NCI-H1048 (cell line): ENCODE measurements at places on chromosomes 2 and 18.

DNA sequence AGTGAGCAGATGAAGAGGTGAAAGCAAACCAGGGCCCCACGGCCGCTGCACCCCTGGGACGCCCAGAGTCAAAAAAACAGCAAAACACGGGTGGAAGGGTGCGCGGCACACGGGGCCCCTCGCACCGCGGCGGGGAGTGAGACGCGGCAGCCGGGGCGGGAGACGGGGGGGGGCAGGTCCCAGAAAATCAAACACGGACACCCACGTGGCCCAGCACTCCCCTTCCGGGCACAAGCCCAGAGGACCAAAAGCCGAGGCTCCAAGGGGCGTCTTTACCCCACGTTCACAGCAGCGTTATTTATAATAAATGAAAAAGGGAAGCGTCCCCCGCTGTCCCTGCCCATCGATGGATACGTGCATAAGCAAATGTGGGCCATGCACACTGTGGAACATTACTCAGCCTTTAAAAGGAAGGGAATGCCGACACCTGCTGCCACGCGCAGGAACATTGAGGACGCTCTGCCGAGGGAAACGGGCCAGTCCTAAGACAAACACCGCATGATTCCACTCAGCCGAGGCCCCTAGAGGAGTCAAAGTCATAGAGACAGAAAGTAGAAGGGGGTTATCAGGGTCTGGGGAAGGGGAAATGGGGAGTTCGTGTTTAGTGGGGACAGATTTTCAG lies 677 bp upstream of the COPS9 start:
- no peak for DNase-seq

DNA sequence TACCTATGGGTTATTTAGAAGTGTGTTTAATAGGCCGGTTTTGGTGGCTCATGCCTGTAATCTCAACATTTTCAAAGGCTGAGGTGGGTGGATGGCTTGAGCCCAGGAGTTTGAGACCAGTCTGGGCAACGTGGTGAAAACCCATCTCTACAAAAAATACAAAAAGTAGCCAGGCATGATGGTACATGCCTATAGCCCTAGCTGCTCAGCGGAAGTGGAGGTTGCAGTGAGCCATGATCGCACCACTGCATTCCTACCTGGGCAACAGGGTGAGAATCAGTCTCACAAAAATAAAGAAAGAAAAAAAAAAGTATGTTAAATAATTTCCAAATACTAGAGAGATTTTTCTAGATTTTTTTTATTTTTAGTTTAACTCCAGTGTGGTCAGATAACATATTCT lies 316.0 kb downstream of the KIAA1328 start:
- DNase-seq: no peak

- no peak for DNase-seq
Measured at GRCh38 chr2:17051538-17051937, 385.9 kb upstream of the CYRIA start.

GRCh38 chr2:240739797-240740196 lies 48.1 kb downstream of the AQP12A start:
- DNase-seq: no peak

- no peak for DNase-seq
Measured at GRCh38 chr2:152047824-152048471, 50.9 kb downstream of the CACNB4 start.

GRCh38 chr2:180124273-180125139 lies 117.4 kb upstream of the CWC22 start:
- peak; percentile 15 for DNase-seq

GRCh38 chr18:3177902-3178687 lies 41.7 kb downstream of the MYOM1 start:
- DNase-seq: no peak

GRCh38 chr2:137096693-137097092 lies 331.3 kb downstream of the THSD7B start:
- DNase-seq: no peak

GRCh38 chr2:127564429-127565260 lies 29.2 kb downstream of the MYO7B start:
- no peak for DNase-seq

- DNase-seq: peak; percentile 40
Measured at GRCh38 chr18:24602201-24602600, 141.8 kb downstream of the HRH4 start.

DNA sequence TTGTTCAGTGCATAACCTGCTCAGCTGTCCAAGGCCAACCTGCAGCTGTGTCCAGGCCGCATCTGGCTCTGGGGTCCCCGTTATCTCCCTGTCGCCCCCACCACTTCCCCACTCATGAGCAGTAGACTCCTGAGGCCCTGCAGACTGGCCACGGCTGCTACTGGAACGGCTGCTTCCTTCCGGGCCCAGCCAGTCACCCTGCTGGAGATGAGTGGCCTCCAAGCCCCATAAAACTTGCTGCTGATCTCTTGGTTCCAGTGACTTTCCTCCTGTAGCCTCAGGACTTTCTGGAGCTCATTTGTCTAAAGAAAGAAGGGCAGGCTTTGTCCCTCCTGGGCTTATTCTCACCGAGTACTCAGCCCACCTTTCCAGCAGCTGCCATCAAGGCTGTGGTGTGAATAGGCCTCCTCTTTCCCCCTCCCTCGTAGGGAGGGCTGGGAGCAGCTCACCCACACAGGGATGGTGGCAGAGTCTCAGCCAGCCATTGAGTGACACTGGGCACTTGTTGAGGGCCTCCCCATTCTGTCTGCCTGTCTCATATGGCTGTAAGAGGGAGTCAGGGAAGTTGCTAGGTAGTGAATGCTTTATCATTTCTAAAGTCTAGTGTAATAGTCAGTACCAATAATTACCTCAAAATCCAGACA lies 257.3 kb downstream of the MYCN start:
- no peak for DNase-seq

- DNase-seq: no peak
Measured at GRCh38 chr18:8004792-8005191, 437.7 kb downstream of the PTPRM start.

DNA sequence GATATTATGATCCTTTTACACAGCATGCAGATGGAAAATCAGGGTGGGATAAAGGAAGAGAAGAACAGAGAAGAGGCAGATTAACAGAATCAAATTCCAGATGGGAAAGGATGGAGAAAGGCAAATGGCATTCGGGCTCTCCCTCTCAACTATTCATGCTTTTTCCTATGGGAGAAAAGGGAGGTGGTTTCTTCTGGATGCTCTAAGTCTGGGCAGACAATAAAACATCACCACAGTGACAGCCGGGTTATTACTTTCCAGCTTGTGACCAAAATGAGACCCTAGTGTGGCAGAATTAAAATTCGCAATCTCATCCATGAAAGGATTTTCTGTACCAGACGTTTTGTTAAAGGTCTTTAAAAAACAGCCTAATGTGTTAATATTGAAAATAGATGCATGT lies 440.7 kb downstream of the RND3 start:
- no peak for DNase-seq

GRCh38 chr18:13628211-13628610 lies 98.1 kb downstream of the FAM210A start:
- DNase-seq: no peak

- DNase-seq: no peak
Measured at GRCh38 chr2:46878886-46879285, 36.7 kb downstream of the MCFD2 start.

DNA sequence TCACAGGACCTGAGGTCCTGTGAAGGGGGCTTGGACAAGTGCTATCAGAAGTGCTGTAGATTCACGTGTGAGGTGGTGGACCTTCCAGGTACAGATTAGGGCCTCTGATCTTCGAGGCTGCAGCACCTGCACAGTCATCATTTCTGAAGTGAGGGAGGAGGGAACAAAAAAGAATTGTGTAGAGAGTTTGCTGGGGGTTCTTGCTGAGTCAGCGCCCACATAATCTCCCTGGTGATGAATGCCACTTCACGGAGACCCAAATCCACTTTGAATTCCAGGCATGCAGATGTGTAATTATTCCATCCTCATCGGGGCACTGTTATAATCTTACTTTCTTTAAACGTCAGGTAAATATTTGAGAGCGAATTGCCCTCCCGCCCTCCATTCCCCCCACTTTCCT lies 128.5 kb upstream of the CAPN13 start:
- DNase-seq: no peak

- DNase-seq: no peak
Measured at GRCh38 chr2:9770308-9771100, 72.8 kb upstream of the TAF1B start.

- DNase-seq: no peak
Measured at GRCh38 chr2:109560265-109560664, 53.5 kb downstream of the SEPTIN10 start.

- DNase-seq: no peak
Measured at GRCh38 chr2:20430461-20431300, 16.2 kb upstream of the RHOB start.

- no peak for DNase-seq
Measured at GRCh38 chr2:48315896-48316194, 214.1 kb upstream of the STON1 start.

- peak; percentile 18 for DNase-seq
Measured at GRCh38 chr2:133504566-133505505, 63.4 kb downstream of the NCKAP5 start.

DNA sequence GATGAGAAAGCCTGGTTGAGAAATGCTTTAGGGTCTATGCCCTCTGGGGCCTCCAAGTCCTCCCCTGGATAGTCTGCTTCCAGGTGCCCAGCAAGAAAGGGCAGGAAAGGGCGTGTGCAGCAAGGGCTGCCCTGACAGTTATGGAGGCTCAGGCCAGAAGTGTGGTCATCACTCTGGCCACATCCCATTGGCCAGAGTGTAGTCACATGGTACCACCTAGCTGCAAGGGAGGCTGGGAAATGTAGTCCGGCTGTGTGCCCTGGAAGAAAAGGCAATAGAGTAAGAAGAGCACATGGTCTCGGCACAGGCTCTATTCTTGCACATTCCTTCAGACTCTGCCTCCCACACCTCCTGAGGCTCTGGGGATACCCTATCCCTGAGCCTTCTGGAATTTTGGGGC lies 35.7 kb downstream of the ODC1 start:
- DNase-seq: no peak

- DNase-seq: no peak
Measured at GRCh38 chr18:57440331-57441070, 5.3 kb downstream of the ONECUT2 start.

DNA sequence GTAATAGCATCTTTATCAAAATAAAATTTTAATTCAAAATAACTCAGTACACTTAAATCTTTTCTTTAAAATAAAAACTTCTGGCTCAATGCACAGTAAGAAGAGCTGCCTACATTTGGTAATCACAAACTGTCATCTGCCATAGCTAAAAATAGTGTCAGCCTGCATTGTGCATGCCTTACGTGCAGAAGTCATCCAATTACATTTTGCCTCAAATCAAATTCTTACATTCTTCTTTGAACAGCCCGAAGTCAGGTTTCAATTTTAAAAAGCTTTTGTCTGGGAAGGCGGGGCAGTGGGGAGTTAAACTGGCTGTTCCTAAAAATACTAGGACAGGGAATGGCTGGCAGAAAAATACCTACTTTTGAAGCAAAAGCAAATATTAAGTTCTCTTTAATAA lies 51.1 kb downstream of the RTN4 start:
- DNase-seq: no peak

DNA sequence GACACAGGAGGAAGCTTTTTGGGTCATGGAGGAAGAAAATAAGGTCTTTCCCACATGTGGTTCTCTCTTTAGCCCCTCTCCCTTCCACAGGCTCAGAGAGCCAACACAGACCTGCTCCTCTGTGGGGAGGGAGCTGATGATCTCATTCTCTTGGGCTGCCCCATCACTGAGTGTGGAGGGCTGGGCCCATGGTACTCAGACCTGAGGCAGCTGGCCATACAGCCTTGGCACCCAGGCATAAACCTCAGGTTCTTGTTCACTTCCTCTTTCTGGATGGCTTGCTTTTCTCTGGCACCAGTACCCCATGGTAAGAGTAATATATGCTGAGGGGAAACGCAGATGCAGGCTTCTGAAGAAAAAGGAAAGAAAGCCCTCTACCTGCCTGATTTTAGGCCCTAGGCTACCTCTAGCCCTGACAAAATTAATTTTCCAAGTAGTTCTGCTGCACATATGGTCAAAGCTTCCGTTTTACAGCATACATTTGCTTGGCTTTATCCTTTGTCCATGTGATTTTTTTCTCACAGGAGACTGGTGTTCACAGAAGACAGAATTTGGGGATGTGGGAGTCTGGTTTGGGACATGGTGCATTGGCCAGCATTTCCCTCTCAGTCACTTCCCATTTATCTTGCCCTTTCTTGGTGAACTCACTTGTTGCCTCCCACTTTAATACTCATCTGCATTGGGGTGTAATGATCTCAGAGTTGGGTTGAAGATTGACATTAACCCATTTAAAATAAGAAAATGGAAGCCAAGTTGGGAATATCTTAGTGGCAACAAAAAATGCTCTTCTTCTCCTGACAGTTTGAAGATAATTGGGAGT lies 11.1 kb downstream of the DHRS9 start:
- DNase-seq: no peak

GRCh38 chr2:192555740-192556139 lies 361.0 kb upstream of the TMEFF2 start:
- no peak for DNase-seq

DNA sequence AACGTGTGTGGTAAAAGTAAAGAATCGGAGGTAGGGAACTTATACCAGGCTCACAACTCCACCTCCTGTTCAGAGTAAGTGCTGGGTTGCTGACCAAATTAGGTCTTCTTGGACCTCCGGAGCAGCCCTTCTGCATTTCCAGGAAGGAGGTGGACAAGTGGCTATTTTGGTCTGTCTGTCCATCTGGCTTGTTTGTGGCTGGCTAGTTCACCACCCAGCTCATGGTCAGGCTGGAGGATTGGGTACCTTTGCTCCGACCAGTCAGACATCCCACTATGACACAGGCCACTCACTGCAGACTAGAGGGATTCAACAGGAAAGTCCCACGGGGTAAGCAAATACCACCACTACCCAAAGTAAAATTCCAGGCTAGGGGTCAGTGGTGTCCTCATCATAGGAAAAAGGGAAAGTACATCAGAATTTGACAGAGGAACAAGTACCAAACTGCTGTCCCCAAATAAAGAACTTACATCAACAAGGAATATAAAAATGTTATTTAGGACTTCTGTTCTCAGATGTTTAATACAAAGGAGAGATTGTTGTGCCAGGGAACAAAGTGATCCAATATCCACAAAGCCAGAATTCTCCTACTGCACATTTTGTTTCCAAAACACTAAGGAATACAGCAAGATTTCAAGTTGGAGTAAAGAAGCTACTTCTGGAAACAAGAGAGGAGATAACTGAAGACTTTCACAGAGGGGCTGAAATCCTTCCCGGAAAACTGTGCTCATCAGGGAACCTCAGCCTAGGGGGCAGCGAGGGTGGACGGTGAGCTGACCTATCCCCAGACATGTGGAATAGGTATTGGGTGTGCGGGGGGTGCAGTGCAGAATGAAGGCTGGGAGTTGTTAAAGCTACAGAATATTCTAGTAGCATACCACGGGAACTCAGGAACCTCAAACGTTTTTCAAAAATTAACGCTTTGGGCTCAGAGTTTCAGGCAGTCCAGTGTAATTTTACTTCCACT lies 56.9 kb downstream of the BCL2 start:
- no peak for DNase-seq

- DNase-seq: no peak
Measured at GRCh38 chr2:30584116-30584515, 137.1 kb downstream of the LCLAT1 start.
